T-helper 9 cell (primary cell): ENCODE measurements at places on chromosomes 2 and 18.

DNA sequence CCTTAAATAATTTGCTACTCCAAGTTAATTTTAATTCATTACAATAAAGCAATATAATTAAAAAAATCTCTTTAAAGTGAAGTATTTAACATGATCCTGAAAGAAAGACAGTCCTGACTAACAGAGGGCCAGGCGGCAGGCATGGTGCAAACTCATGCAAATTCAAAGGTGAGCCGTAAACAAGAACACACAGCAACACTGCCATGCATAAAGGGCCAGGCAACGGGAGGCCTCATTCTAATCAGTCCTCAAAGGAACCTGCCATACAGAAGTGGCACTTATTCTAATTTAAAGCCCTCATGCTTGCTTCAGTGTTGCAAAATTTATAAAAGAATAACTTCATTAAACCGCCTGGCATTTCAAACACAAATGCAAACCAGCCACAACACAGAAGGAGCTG, 277.0 kb downstream of the ZNF521 start:
- DNase-seq: no peak

DNA sequence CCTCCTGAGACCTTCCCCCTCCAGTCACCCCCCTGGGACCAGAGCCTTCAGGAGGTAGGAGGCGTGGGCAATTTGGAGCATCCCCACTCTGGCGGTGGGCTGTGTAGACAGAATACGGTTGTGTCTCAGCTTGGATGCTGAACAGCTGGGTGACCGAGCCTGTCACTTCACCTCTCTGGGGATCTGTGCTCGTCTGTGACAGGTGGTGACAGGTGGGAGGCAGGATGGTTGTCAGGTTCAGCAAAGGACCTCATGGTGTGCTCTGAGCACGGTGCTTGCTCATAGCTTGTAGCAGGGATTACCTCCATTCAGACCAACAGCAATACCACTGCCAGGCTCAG, 186.5 kb upstream of the HS6ST1 start:
- DNase-seq: no peak

DNA sequence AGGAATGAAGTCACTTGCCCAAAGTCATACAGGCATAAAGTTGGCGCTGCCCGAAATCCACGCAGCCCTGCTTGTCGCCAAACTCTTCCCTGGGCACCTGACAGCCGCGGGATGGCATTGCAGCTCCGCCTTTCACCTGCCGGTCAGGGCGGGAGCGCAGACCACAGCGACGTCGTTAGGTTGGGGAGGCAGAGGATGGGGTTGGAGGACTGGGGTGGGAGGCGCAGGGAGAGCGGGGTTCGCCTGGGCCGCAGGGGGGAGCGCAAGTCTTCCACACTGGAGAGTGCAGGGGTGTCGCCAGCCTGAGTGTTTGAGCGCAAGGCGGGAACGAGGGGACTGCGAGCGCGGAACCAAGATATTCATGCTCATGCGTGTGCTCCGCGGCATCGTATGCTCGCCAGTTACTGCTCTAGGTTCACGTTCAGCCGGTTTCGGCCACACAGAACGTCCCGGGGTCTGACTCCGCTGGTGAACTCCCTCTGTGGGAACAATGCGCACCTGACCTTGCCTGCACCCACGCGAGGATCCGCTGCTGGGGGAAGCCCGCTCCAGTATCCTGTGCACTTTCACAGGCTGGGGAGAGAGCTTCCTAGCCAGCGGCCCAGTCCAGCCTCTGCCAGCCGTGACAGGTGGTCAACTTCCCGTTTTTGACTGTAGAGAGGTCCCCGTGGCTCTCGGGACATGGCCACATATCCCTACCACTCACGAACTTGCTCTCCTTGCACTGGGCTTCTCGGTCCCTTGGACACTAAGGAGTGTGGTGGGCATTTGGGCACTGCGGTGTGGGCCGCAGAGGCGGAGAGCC, 767 bp upstream of the NPPC start:
- DNase-seq: no peak

GRCh38 chr2:218265626-218266025, 4.3 kb downstream of the AAMP start:
- DNase-seq: no peak

DNA sequence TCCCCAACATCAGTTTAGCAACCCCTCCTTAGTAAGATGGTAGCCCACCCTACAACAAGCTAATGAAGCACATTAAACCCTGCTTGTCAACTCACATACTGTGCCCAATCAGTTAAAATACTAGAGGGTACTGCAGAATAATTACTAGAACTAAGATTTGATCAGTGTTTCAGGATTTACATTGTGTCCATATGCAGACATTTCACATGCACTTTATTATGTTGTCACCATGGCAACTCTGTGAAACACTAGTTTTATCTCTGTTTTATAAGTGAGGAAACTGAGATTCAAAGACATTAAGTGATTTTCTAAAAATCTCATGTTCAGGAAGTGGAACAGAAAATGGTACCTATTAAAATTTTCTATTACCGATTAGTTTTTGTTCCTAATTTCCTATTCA, 61.7 kb downstream of the CYBRD1 start:
- DNase-seq: no peak
